ENCODE measurements at places on chromosomes 2 and 18. TPM values are rescaled to one million over a fixed set of nuclear protein-coding genes. Genes with fewer than 3 reads are reported as not detected.

DNA sequence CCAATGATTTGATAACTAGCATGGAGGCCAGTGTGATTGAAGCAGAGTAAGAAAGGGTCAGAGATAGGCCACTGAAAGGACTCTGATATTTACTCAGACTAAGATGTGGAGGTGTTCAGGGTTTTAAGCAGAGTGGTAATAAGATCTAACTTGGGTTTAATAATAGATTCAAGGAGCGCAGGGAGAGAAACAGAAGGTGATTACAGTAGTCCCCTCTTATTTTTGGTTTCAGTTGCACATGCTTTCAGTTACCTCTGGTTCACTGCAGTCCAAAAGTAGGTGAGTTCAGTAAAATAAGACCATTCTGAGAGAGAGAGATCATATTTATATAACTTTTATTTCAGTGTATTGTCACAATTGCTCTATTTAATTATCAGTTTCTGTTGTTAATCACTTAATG, 13.5 kb upstream of the GALNT13 start:
- H3K27ac ChIP-seq = no peak overlapping the region
- H3K27me3 ChIP-seq = no peaks in the 10 kb centered on the region
- H3K4me3 ChIP-seq = no peak overlapping the region
- no peaks in the 10 kb centered on the region for H3K36me3 ChIP-seq
- H3K4me1 ChIP-seq = no peaks in the 10 kb centered on the region

- H3K27ac ChIP-seq = peak overlapping the region; percentile 11
- DNase-seq = no peak
- H3K36me3 ChIP-seq = no peaks in the 10 kb centered on the region
- no peaks in the 10 kb centered on the region for H3K27me3 ChIP-seq
Observed at GRCh38 chr2:67502346-67503065, 105.4 kb downstream of the ETAA1 start.

Gene IL1R2
- 11.4 TPM for polyA plus RNA-seq

DNA sequence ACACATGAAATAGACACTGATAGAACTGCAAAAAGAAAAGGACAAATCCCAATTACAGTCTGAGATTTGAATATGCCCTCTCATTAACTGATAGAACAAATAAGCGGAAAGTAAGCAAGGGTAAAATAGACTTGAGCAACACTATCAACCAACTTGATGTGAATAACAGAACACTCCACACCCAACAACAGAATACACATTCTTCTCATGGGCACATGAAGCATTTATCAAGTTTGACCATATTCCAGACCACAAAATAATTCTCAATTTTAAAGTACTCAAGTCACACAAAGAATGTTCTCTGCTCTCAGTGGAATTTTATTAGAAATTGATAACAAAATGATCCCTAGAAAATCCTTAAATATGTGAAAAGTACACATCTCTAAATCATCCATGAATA, 19.0 kb downstream of the ETAA1 start:
- H3K4me3 ChIP-seq = no peak overlapping the region
- no peaks in the 10 kb centered on the region for H3K4me1 ChIP-seq
- DNase-seq = no peak
- H3K27me3 ChIP-seq = no peaks in the 10 kb centered on the region

GRCh38 chr2:120692691-120693090, 43.0 kb upstream of the GLI2 start:
- no peaks in the 10 kb centered on the region for H3K36me3 ChIP-seq
- DNase-seq = no peak
- no peaks in the 10 kb centered on the region for H3K4me1 ChIP-seq

- H3K4me1 ChIP-seq = peaks cover 7% of the 10 kb centered on the region
- H3K36me3 ChIP-seq = no peaks in the 10 kb centered on the region
- H3K27me3 ChIP-seq = no peaks in the 10 kb centered on the region
Observed at GRCh38 chr2:6957031-6957714, 40.0 kb downstream of the RNF144A start.

DNA sequence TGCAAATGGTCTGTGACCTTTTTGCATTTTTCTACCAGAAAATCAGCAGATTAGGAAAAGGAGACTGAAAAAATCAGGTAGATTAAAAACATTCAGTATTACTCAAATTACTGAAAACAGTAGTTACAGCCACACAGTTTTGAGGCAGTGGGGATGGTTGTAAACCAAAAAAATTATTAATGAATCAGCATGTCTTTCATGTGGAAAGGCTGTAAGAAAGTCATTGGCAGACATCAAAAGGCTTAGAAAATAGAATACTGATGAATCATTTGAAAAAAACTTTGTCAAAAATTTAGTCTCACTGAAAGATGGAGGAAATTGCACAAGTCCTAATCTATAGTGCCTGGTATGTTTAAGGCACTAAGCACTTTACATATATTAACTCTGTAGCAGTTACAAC, 133.9 kb upstream of the GCFC2 start:
- DNase-seq = no peak
- no peaks in the 10 kb centered on the region for H3K4me1 ChIP-seq
- no peak overlapping the region for H3K27ac ChIP-seq
- no peaks in the 10 kb centered on the region for H3K27me3 ChIP-seq
- H3K4me3 ChIP-seq = no peak overlapping the region

Gene IL36A
- polyA plus RNA-seq = not detected

- H3K36me3 ChIP-seq = no peaks in the 10 kb centered on the region
Observed at GRCh38 chr2:157024129-157024528, 233.4 kb upstream of the GALNT5 start.

Gene QPCT
- 0.81 TPM for polyA plus RNA-seq

Gene ADGRF3
- 1.3 TPM for polyA plus RNA-seq

GRCh38 chr2:132849118-132849517, 179.1 kb upstream of the LYPD1 start:
- H3K36me3 ChIP-seq = no peaks in the 10 kb centered on the region
- H3K4me3 ChIP-seq = no peak overlapping the region
- no peak overlapping the region for H3K27ac ChIP-seq
- H3K4me1 ChIP-seq = no peaks in the 10 kb centered on the region

- H3K4me3 ChIP-seq = no peak overlapping the region
- no peak for DNase-seq
- H3K27me3 ChIP-seq = no peaks in the 10 kb centered on the region
- no peak overlapping the region for H3K27ac ChIP-seq
Observed at GRCh38 chr2:140551287-140551686, 1579.5 kb downstream of the LRP1B start.

- DNase-seq = no peak
- H3K4me1 ChIP-seq = no peaks in the 10 kb centered on the region
- H3K36me3 ChIP-seq = no peaks in the 10 kb centered on the region
- H3K27me3 ChIP-seq = no peaks in the 10 kb centered on the region
- H3K4me3 ChIP-seq = no peak overlapping the region
- no peak overlapping the region for H3K27ac ChIP-seq
Observed at GRCh38 chr2:33312355-33312754, 164.1 kb upstream of the RASGRP3 start.

- H3K4me1 ChIP-seq = peaks cover 24% of the 10 kb centered on the region
- H3K36me3 ChIP-seq = no peaks in the 10 kb centered on the region
- H3K4me3 ChIP-seq = no peak overlapping the region
Observed at GRCh38 chr2:174328114-174328960, 6.4 kb upstream of the SP9 start.

DNA sequence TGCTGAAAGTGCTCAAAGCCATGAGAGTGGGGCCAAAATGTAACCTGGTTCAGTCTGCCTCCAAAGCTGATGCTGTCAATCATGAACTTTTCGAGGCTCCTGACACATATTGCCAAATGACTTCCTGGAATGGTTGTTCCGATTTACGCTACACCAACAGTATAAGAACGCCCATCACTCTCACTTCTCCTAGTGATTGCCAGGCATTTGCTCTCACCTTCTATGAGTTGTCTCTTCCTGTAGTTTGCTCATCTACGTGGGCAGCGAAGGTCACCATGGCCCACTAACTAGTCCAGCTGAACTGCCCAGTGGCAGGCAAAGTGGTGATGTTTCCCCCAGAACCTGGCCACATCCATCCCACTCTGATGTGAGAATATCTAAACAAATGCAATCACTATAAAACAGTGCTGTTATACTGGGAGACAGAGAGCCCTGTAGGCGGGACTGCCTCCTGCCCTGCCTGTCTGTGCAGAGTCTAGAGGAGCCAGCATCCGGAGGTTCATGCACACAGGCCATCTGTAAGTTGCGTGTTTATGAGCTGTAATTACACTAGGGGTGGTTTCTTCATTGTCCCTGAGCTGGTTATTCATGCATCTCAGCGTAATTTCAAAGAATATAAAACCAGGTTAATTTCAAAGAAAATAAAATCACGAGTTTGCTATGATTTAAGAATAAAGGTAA, 8.8 kb upstream of the CABLES1 start:
- no peaks in the 10 kb centered on the region for H3K27me3 ChIP-seq
- H3K36me3 ChIP-seq = no peaks in the 10 kb centered on the region
- peaks cover 5% of the 10 kb centered on the region for H3K4me1 ChIP-seq
- DNase-seq = no peak
- H3K4me3 ChIP-seq = no peak overlapping the region

Gene NGEF
- polyA plus RNA-seq = 3.2 TPM
